Chondrocyte (in vitro differentiated cells): ENCODE measurements at places on chromosomes 12 and 14.

GRCh38 chr12:67804168-67804567 is 155.6 kb downstream of the DYRK2 start:
- no peak for DNase-seq

DNA sequence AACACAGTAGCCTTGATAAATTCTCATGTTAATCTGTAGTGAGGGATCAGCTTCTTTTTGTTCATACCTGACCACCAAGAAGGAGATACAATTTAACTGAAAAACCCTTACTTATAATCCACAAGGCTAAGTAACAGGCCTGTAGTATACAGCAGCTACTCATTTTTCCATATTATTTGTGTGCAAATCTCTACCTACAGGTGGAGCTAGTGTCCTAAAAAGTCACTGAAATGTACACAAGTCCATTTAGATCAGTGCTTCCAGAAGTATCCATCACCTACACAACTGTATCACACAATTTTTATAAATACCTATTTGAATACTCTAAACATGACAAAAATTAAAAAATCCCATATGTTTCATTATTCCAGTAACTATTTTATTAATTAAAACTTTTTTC is 173.2 kb downstream of the SLC35F4 start:
- no peak for DNase-seq

GRCh38 chr14:63432228-63432627 is 110.9 kb downstream of the PPP2R5E start:
- no peak for DNase-seq

DNA sequence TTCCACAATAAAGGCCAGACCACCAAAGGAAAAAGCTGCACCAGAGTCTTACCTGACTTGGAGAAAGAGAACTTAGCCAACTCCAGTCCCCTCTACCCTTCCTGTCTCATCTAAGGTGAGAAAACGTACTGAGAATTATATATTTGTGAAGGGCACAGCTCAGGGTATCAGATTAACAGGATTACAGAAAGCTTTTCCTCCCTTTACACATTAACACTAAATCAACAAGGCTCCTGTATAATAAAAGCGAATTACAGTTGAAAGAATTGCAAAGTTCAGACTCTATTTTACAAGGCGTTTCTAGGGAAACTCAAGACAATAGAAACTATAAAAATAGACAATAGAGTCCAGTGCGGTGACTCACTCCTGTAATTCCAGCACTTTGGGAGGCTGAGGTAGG is 82.7 kb upstream of the RPL10L start:
- DNase-seq = no peak

DNA sequence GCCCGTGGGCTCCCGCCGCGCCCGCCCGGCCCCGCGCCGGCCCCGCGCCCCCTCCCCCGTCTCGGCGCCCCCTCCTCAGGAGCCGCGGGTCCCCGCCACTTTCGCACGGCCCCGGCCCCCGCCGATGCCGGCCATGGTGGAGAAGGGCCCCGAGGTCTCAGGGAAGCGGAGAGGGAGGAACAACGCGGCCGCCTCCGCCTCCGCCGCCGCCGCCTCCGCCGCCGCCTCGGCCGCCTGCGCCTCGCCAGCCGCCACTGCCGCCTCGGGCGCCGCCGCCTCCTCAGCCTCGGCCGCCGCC is 263 bp downstream of the RCOR1 start:
- DNase-seq = no peak

DNA sequence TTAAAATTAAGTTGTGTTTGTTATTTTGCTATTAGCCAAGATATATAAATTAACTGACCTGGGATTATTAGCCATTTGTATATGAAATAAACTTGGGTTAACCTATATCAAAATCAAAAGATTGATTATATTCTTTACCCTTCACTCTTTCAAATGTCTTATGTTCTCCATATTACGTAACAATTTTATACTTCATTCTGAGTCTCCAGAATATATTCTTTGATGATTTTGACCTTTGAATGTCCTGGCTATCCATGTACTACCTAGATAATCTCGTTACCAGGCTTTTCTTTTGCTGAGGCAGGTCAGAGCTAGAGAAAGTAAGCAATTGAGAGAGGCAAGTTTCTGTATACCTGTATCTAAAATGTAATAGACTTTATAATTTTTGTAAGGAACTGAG is 3.6 kb downstream of the PPM1A start:
- no peak for DNase-seq

DNA sequence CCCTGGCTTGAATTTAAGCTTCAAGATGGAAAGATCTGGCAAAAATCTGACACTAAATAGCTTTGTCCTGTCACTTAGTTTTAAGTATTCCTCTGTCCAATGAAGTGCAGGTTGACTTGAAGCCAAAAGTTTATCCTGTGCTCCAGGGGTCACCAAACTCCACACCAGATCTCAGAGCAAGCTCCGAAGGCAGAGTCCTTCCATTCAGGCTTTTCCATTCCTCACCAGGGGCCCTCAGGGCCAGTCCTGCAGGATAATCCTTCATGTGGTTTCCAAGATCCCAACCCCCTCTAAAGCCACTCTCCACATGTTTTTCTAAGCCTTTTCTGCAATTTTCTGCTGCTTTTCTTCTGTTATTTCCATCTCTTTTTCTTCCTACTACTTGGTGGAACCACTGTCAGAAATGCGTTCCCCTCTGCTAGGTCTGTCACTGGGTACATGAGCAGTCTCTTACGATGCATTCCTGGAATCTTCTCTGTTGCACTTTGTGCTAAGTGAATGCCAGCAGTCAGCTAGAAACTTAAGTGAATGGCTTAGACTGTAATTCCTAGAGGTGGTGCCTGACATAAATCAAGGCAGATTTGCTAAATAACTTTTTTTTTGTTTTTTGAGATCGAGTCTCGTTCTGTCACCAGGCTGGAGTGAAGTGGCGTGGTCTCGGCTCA is 251.4 kb downstream of the MSRB3 start:
- DNase-seq = no peak

- no peak for DNase-seq
Observed at GRCh38 chr14:29905543-29905942, 22.1 kb downstream of the PRKD1 start.

- DNase-seq = no peak
Observed at GRCh38 chr14:89029961-89030694, 205.7 kb downstream of the TTC8 start.

DNA sequence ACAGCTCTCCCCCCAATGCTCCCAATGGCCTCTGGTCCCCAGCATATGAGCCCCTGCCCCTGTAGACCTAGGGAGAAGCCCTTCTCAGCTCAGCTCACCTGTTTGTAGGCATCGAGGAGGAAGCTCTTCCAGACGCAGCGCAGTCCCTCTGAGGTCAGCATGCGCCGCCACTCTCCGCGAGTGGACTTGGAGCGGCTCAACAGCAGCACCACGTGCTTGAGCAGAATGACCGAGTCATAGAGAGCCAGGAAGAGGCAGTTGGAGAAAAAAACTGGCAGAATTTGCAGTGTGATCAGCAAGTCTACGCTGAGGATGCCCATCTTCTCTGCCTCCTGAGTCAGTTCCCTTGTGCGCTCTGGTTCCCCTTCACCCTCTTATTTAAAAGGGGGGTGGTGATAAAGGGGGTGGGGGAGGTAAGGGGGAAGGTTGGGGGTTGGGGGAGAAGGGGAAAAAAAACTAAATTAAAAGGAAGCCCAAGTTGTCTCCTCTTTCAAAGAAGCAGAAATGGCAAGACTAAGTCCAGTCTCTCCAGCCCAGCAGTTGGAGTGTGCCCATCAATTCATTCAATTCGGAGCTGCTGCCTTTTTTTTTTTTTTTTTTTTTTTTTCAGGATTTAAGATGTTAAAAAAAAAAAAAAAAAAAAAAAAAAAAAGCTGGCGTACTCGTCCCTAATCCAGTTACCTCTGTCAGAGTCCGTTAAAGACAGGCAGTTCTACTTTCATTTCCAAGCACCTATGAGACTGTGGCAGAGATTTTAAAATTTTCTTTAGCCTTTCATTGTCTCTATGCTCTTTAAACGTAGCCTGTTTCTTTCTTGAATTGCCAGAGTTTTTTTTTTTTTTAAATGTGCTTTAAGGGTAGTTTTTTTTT is at the start of gene DIO2:
TSS of gene DIO2 (minus strand) at position 352 of the 870 bp plus-strand sequence. CDS start at position 320, 32 bp downstream.
- DNase-seq = no peak

GRCh38 chr14:96362071-96362964 is 823 bp downstream of the ATG2B start:
- DNase-seq = no peak

DNA sequence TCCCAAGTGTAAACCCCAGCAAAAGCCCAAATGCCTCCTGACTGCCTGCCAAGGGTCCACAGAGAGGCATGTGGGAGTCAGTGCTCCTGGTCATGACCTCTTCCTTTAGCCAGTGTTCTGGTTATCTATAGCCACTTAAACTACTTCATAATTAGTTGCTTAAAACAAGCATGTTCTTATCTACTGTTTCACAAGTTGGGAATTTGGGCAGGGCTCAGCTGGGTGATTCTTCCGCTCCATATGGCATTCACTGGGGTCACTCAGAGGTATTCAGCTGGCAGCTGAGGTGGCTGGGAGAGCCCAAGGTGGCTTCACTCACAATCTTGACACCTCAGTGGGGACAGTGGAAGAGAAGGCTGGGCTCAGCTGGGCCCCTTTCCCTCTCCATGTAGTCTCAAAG is 184.0 kb upstream of the RGS6 start:
- no peak for DNase-seq

- no peak for DNase-seq
Observed at GRCh38 chr14:75168586-75169335, 7.7 kb downstream of the TMED10 start.

GRCh38 chr12:79871621-79872020 is 63.3 kb downstream of the PPP1R12A start:
- DNase-seq = no peak

DNA sequence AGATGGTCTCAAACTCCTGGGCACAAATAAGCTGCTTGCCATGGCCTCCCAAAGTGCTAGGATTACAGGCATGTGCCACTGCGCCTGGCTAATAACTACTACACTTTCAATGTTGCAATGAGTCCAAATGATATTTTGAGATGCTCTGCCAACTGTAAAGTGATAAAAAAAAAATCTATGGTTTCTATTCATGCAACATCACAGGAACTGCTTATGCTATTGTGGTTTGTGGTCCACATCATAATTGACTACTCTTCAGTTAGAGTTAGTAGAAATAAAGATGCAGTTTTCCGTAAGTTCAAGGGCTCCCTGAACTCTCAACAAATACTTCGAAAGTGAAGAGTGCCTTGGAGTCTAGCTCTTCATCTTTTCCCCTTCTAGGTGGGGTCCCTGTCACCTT is 239.4 kb downstream of the C12orf75 start:
- DNase-seq = no peak

- no peak for DNase-seq
Observed at GRCh38 chr12:1794440-1795090, 25.8 kb upstream of the LRTM2 start.

DNA sequence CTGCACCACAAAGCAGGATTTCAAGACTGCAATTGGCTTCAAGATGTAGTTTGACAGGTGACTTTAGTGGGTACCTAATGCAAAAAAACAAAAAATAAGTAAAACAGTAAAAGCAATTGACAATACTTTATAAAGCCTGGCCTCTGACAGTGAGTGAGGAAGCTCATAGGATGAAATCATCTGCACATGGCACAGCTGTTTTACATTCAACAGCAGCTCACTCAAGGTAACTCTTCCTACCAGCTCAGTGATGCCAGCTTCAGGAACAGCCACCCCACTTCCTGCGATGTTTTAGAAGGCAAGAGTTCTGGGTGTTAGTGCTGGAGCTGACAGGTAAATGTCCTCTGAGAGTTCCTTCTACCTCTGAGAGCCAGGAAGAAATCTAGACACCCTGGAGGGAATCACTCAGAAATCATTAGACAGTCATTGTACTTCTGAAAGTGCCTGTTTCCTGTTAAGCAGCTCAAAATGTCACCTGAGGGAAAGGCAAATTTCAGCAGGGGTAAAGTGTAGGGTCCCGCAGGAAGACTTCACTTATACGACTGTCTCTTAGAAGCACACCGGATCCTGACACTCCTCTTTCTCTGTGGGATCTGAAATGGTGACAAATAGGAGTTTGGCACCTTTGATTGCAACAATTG is 99.9 kb downstream of the FOXN3 start:
- no peak for DNase-seq
